ENCODE measurements at places on chromosomes 4 and X.

DNA sequence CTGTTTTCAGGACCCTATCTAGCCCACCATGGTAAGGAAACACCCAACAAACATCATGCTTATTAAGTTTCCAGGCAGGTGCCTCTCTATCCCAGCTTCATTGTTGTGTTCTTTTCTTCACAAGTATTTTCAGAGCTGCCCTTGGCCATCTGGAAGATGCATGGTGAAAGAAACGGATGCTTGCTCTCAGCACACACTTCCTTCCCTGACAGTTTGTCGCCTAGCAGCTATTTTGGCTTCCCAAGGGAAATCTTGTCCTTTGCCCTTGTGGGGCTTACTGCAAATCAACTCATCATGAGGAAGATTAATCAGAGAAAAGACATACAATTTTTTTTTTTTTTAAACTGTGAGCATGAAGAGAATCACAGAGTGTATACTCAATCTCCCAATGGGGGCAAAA is 128.8 kb downstream of the ASMT start:
- DNase-seq, result no peak

DNA sequence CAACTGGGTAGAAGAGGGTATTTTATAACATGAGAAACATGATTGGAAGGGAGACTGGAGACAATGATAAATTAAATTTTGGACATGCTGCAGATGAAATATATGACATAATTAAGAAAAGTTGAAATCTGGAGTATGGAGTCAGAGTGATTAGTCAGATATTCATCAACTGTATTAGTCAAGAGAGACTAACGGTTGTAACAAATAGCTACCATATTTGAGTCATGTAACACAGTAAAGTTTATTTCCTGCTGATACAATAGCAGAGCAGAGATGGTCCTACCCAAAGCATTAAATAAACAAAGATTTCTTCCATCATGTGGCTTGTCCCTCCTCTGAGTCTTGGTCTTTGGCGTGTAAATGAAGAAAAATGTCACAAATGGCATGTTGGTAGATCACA is 321.3 kb downstream of the GALNTL6 start:
- no peak for DNase-seq

DNA sequence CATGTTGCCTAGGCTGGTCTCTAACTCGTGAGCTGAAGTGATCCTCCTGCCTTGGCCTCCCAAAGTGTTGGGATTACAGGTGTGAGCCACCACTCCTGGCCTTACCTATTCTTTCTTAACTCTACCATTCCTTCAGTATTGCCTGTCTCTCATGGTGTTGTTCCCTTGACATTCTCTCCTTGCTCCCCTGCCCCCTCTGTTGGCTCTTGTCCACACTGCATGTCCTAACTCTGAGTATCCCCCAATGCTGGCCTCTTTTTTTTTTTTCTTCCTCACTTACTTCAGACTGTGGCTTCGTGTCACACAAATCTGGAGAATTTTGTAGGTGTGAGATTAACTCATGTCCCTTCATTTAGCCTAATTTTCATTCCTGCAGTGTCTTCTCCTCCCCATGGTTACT is 22.9 kb upstream of the FRMPD4 start:
- DNase-seq, result no peak

GRCh38 chr4:33067221-33067620 is 2347.1 kb downstream of the PCDH7 start:
- DNase-seq, result no peak

GRCh38 chr4:4595252-4595651 is 53.4 kb upstream of the STX18 start:
- no peak for DNase-seq

GRCh38 chr4:3307486-3307885 is 14.7 kb downstream of the RGS12 start:
- no peak for DNase-seq

DNA sequence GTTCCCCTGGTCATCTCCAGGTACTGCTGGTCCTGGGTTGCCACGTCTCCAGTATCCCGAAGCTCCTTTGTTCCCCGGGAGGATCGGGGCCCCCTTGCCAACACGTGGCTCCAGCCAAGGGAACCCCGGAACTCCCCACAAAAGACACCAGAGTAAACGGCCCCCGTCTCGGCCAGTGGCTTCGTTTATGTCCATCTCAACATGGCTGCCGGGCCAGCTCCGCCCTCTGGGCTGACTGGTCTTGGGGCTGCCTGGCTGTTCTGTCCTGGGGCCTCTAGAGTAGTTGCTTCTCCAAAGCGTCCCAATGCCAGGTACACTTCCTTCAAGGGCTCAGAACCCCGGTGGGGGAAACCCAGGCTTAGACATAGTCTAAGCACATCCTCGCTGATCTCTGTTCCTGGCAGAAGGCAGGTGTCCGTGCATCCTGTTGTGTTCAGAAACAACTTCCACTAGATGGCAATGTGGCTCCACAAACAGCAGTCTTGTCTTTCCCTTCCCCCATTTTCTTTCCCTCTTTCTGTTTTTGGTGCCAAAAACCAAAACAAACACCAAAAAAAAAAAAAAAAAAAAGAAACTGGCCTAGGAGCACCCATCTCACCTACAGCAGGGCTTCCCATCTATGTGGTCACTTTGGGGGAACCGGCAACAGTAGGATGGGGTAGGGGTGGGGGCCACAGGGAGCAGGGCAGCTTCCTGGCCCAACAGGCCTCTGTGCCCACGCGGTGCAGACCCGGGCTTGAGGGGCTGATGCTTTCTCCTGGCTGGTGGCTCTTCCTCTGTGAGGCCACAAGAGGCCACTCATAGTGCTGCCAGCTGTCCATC is 35.3 kb downstream of the NBDY start:
- peak; percentile 59 for DNase-seq

- DNase-seq, result no peak
Measured at GRCh38 chr4:13528821-13529127, 15.5 kb downstream of the NKX3-2 start.

- no peak for DNase-seq
Measured at GRCh38 chrX:74680391-74680790, 66.0 kb upstream of the RLIM start.

- DNase-seq, result no peak
Measured at GRCh38 chrX:19758539-19758938, 128.9 kb downstream of the SH3KBP1 start.

DNA sequence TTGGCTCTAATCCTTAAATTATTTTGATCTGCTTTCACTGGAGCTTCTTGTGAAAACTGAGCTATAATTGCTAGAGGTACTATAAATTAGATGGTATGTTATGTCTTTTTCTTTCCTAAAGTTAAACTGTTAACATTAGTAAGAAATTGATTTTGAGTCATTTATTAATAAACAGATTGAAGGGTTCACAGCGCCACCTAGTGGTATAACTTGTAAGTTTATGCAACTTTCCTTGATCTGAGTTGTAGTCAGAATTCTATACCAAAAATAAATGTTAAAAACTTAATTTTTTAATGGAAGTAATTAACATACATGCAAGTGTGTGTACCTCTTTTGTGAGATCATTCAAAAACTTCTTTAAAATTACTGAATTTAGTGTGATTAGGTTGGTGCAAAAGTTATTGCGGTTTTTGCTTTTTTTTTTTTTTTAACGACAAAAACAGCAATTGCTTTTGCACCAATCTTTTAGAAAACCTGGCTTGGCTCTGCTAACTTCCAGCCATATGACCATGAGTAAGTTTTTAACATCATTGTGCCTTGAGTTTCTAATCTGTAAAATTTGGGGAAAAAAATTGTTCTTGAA is 151.5 kb downstream of the CENPC start:
- DNase-seq, result no peak

- peak; percentile 83 for DNase-seq
Measured at GRCh38 chr4:153249199-153250041, 45.2 kb downstream of the TRIM2 start.

DNA sequence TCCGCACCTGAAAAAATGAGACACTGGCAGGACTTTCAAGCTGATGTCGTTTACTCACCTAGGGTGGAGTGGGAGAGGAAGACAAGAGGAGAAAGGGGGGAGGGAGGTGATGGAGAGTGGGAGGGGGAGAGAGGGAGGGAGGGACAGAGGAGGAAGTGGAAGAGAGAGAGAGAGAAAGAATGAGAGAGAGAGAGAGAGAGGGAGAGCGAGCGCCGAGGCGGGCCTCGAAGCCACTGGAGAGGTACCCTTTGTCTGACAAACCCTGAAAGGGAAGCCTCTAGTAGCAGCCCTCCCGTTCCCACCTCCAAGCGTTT is 296 bp upstream of the ADGRL3 start:
- DNase-seq, result no peak

DNA sequence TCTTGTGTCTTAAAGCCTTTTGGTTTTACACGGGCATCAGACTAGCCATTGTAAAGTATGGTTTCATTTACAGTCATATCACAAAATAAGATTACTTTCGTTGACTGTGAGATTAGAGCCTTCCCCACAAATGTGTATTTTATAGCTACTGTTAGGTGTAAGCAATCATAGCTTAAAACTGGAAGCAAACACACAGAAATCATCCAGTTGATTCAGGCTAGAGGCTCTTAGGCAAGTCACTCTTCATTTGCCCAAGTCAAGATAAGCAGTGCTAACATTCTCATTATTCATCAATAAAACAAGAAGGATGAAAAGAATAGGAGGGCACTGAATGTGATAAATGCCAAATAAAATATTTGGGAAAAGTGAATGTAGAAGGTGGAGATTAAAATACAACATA is 448.7 kb upstream of the FAM241A start:
- no peak for DNase-seq

GRCh38 chr4:41400296-41400695 is 137.7 kb upstream of the LIMCH1 start:
- no peak for DNase-seq

DNA sequence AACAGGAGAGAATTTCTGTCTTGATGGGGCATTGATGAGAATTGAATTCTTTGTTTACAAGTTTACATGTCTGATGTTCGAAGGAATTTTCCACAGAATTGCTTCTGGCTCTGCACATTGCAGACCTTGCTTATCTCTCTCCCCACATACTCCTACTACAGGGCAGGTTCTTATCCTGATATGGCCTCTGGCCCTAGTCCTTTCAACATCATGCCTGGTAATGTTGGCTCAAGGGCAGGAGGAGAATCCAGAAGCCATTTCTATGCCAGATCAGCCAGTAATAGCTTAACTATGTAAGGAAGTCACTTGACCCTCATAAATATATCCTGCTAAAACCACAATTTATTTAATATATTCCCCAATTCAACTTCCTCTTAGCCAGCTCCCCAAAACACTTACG is 24.3 kb upstream of the TSPAN5 start:
- no peak for DNase-seq

GRCh38 chrX:17805120-17805519 is 56.0 kb downstream of the RAI2 start:
- DNase-seq, result no peak

GRCh38 chrX:44884944-44885343 is 12.0 kb downstream of the KDM6A start:
- no peak for DNase-seq

GRCh38 chr4:138542191-138542776 is 300.1 kb upstream of the SLC7A11 start:
- DNase-seq, result no peak

DNA sequence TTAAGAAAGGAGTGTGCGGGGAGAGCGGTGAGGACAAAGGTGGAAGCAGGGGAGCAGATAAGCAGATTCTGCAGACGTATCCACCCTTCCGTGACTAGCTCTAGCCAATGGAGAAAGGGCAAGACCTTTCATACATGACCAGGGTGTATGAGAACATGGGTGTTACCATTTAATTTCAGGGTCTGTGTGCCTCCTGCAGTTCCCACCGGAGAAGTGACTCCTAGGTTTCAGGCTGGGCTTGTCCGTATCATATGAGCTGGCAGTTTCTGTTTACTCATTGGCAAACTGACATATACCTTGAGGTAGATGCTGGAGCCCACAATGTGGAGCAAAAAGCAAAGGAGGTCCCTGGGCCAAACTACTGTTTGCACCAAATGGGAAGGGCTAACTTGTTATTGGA is 6.8 kb downstream of the RBM47 start:
- no peak for DNase-seq
